ENCODE measurements at places on chromosomes 11 and 22. TPM values are rescaled to one million over a fixed set of nuclear protein-coding genes. Genes with fewer than 3 reads are reported as not detected.

Gene KRTAP5-2
- not detected for total RNA-seq

Gene THY1
- total RNA-seq: 19.3 TPM

Gene FAM168A
- total RNA-seq: 36.2 TPM

Gene KDM4E
- total RNA-seq: not detected

Gene PITPNM1
- 40.5 TPM for total RNA-seq

GRCh38 chr22:46500201-46500600, 37.2 kb downstream of the CELSR1 start:
- DNase-seq: no peak

DNA sequence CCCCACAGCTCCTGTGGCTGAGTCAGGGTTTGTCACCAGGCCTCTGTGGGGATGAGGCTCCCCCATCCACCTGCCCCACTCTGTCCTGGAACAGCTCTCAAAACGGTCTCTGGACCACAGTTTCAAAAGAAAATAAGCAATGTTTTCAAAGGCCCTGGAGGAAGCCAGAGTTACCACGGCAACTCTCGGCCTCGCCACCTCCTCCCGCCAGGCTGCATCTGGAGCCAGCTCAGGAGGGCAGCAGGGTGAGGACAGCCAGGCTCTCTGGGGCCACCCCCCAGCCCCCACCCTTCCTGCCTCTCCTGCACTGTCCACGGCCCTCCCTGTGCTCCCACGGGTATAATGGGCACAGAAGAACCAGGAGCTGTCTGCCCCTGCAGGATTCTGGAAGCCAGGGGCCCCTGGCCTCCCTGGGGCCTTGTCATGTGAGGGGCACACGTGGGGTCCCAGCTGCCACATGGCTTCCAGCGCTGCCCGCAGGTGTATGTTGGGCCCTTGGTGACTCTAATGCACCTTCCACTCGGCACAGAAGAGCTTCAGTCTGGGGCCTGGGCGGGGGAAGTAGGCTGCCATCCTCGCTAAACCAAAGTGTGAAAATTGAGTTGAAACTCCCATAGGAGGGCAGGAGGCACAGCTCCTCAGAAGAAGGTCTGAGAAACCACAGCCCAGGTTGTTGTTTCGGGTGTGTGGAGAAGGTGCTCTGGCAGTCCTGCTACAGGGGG, 10.3 kb downstream of the CD81 start:
- no peak for DNase-seq

GRCh38 chr11:114719562-114719961, 41.2 kb downstream of the NXPE2 start:
- no peak for DNase-seq

GRCh38 chr11:60641940-60642339, 57.5 kb upstream of the MS4A8 start:
- no peak for DNase-seq

- no peak for DNase-seq
Observed at GRCh38 chr11:106468086-106468485, 390.6 kb downstream of the AASDHPPT start.

DNA sequence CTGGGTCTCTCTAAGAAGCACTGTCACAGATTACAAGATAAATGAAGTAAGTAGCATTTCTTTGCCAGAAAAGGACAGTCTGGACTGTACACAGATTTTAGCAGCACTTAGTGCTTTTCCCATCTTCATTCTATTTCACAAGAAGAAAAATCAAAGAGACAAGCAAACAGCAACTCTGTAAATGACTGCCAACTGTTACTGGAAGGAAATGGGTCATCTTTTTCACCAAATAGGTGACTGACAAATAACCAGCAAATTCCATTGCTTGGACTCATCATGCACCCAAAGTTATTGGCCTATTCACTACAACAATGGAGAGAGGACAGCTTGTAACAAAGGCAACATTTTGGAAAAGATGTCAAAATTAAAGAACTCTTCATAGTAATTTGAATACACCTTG, 28.9 kb upstream of the CARD18 start:
- DNase-seq: no peak

GRCh38 chr11:24324211-24324610, 172.6 kb upstream of the LUZP2 start:
- no peak for DNase-seq

- no peak for DNase-seq
Observed at GRCh38 chr11:43010042-43010441, 301.8 kb upstream of the API5 start.

DNA sequence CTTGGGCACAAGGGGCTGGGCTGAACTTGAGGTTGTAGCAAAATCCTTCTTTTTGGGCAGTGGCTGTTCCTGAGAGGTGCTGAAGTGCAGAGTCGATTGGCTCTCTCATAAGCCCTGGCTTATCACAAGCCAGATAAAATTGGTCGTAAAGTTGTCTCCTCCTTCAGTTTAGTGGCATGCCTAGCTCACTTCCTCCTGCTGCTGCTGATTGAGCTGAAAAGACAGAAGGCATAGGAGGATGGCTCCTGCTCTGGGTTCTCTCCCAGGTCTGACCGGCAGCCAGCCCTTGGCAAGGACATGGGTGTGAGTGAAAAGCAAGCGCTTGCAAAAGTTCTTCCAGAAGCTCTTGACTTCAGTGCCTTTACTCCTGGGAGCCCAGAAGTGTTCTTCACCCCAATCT, 83.9 kb downstream of the LDLRAD3 start:
- no peak for DNase-seq

DNA sequence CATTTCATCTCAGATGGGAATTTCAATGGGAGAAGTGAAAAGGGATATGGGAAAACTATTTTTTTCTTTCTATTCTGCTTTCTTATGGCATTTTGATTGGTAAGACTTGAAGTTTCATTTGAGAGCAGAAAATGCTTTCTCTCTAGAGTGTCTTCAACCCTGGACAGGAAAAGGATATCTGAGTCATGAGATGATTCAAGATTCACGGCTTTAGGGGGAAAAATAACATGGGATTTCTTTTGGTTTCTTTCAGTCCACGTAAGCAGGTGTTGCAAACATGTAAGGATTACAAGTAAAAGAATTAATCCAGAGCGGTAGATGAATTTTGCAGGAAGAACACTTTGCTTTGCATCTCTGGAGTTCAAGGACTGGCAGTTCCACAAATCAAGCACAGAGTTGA, 1001.0 kb upstream of the TENM4 start:
- no peak for DNase-seq

DNA sequence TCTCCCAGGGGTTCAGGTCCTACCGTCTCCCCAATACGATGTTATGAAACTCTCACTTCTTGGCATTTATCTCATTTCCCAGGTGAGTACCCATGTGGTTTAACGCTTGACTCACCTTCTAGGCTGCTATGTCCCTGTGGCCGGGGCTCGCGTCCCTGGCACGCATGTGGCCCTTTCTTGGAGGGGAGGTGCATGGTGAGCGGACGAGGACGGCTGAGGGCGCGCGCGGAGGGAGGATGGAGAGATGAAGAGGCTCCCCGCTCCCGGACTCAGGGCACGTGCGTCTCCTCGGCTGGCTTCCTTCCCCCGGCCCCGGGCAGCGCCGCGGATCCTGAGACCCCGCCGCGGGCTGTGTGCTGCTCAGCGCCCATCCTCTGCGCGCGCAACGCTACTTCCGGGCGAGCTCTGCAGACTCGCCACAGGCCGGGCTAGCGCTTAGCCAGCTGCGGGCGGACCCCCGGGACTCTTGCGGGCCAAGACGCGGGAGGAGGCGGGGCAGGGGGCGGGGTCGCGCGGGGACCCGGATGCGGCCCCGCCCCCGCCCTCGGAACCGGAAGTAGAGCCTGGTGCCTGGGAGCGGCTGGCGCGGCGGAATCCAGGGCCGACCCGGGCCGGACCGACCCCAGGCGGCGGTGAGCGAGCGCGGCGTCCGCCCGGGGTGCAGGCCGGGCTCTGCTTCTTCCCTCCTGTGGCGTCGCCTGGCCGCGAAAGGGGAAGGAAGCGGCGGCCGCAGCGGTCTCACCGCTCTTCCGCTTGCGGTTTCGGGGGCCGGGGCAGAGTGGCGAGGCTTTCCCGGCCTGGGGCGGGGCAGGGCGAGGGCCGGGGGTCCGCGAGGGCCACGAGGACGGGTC, at the start of gene CTTN:
Gene CTTN (plus strand): TSS at position 547 of the 851 bp plus-strand sequence. CDS start 8,769 bp downstream, outside the sequence.
- DNase-seq: peak; percentile 95

GRCh38 chr11:74004759-74005615, 3.9 kb downstream of the UCP3 start:
- DNase-seq: peak; percentile 56

- no peak for DNase-seq
Observed at GRCh38 chr22:29478326-29479276, 1.4 kb upstream of the NEFH start.

All from aorta (tissue), 5 donors.